SJSA1 (cell line): ENCODE measurements at places on chromosomes 6 and 20. TPM values are rescaled to one million over a fixed set of nuclear protein-coding genes. Genes with fewer than 3 reads are reported as not detected.

EBF4 gene
- total RNA-seq = 4.0 and 4.4 TPM in 2 replicates

DEK gene
- 354 and 542 TPM in 2 replicates for total RNA-seq

LIN28B gene
- total RNA-seq = not detected in 2 replicates

MYLK2 gene
- 0.82 and 1.0 TPM in 2 replicates for total RNA-seq

NFATC2 gene
- total RNA-seq = not detected in 2 replicates

DNA sequence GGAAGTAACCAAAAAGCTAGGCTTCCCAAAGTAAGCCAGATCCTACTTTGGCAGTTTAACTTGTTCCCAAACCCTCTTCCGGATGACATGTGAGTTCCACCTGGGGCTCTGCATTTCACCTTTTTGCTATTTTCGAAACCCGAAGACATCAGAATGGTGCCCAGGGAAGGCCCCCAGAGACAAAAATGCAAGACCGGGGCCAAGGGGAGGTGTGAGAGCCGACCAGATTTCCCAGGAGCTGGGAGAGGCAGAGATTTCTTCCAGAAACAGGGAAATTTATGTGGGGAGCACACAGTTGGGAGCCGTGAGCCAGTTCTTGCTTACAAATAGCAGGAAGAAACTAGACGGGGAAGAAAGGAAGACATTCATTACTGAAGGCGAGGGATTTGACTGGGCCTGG, 209.7 kb downstream of the ZNF217 start:
- DNase-seq = no peak
